SK-N-SH (cell line): ENCODE measurements at places on chromosomes 2 and 18. TPM values are rescaled to one million over a fixed set of nuclear protein-coding genes. Genes with fewer than 3 reads are reported as not detected.

The NAGK gene
- 74.8 and 83.6 TPM in 2 replicates for polyA plus RNA-seq

The POTEC gene
- polyA plus RNA-seq: not detected in 2 replicates

The IL1F10 gene
- polyA plus RNA-seq: not detected in 2 replicates

The ACKR3 gene
- polyA plus RNA-seq: not detected in 2 replicates

DNA sequence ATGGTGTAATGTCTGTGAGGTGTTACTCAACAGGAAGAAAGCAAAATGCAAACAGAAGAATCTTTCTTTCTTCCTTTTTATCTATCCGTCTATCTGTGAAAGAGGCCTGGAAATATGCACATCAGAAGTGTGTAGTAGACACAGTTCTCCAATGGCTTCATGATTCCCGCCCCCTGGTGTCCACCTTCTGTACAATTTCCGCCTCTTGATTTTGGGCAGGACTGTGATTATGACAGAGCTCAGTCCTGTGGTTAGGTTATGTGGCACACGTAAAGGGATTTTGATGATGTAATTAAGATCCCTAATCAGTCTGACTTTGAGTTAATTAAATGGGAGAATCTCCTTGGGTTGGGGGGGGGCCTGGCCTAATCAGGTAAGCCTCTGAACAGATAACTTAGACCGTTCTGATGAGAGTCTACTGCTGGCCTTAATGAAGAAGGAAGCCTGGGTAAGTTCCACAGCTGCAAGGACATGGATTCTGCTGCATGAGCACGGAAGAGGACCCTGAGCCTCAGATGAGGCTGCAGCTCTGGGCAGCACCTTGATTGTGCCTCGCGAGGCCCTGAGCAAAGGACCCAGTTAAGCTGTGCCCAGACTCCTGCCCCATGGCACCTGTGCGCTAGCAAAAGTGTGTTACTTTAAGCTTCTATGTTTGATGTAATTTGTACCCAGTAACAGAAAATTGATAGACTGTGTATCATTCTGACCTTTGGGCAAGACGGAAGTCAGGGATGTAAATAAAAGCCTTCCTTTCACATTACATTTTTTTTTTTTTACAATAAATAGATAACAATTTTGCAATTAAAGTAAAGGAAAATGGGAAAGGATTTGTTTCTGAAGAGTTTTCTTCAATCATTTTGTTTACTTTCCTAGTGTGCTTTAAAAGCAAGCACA, 11.3 kb upstream of the KCNF1 start:
- peak; percentile 79 for DNase-seq

- no peak for DNase-seq
Observed at GRCh38 chr18:46587600-46587999, 69.4 kb downstream of the LOXHD1 start.
